ENCODE measurements at places on chromosomes 1 and 21.

DNA sequence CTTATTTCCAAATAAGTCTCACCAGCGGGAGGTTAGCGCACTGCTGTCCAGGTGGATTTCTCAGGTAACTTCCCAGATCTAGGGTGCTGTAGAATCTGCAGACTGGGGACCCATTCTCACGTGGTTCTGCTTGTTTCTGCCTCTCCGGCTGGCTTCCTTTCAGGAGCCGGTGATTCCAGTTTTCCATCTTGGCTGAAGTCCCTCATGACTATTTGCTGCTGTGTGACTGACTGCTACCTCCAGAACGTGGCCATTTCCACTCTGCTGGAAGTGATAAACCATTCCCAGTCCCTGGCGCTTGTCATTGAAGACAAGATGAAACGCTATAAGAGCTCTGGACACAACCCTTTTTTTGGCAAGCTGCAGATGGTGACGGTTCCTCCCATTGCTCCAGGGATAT lies 76.0 kb downstream of the DOP1B start:
- DNase-seq: no peak

- DNase-seq: no peak
These were observed 64.4 kb downstream of the MAP3K7CL start for GRCh38 chr21:29194847-29195246.

GRCh38 chr1:160076295-160076694 lies 5.0 kb upstream of the KCNJ9 start:
- DNase-seq: no peak

GRCh38 chr1:202658251-202658759 lies 51.9 kb downstream of the SYT2 start:
- DNase-seq: no peak

GRCh38 chr1:53733447-53733931 lies 5.5 kb downstream of the GLIS1 start:
- DNase-seq: no peak

GRCh38 chr1:7159116-7159781 lies 374.0 kb downstream of the CAMTA1 start:
- DNase-seq: no peak

Data from activated CD8-positive, alpha-beta memory T cell treated with anti-CD3 and anti-CD28 coated beads for 48 hours (primary cell).